ENCODE measurements at places on chromosomes 4 and X. TPM values are rescaled to one million over a fixed set of nuclear protein-coding genes. Genes with fewer than 3 reads are reported as not detected.

MORC4 gene
- 5.8 TPM for total RNA-seq

DNA sequence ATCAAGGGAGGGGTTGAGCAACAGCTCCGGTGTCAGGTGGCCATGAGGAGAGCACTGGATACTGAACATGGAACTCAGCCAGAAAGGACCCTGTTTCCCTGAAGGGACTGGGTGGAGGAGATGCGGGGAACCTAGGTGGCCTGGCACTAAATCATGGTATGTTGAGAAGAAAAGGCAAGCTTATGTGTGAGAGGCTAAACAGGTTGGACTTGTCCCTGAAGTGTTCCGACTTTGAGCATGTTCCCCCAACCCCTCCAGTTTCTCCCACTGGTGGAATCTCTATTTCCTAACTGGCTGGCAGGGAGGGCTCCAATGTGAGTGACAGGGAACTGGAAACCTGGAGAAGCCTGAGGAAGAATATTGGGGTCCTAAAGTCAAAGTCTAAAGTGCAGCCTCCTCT lies 69.5 kb downstream of the PLAC1 start:
- H3K36me3 ChIP-seq, result no peaks in the 10 kb centered on the region
- H3K4me1 ChIP-seq, result no peaks in the 10 kb centered on the region
- no peak for DNase-seq
- H3K27me3 ChIP-seq, result no peaks in the 10 kb centered on the region
- H3K27ac ChIP-seq, result no peak overlapping the region
- no peak overlapping the region for H3K4me3 ChIP-seq

USP46 gene
- 4.6 TPM for total RNA-seq

GRCh38 chr4:81528200-81528599 lies 56.5 kb upstream of the RASGEF1B start:
- no peaks in the 10 kb centered on the region for H3K36me3 ChIP-seq
- no peak overlapping the region for H3K4me3 ChIP-seq
- H3K4me1 ChIP-seq, result no peaks in the 10 kb centered on the region

HPSE gene
- total RNA-seq, result 1.0 TPM

TEC gene
- 4.7 TPM for total RNA-seq

DNA sequence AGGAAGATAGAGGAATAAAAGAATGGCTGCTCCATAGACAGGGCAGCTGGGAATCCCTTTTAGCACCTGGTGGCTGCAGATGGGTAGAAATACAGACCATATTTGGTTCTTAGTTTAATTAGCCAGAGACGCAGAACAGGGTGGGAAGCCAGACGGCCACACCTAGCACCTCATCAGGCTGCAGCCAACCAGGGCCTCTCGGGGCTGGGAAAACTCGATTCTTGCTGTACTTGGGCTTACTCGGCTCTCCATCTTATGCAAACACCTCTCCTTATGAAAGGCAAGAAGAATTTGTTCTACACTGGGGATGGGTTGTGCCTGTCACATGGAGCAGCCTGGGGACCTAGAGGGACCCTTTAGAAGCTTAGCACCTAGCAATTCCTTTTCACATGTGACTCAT lies 19.7 kb downstream of the IRAK1 start:
- no peaks in the 10 kb centered on the region for H3K36me3 ChIP-seq
- no peak for DNase-seq
- H3K27me3 ChIP-seq, result no peaks in the 10 kb centered on the region
- no peak overlapping the region for H3K27ac ChIP-seq

GAK gene
- 43.7 TPM for total RNA-seq

GRCh38 chrX:45348296-45348695 lies 147.6 kb upstream of the DIPK2B start:
- no peaks in the 10 kb centered on the region for H3K36me3 ChIP-seq
- H3K27me3 ChIP-seq, result no peaks in the 10 kb centered on the region
- H3K4me1 ChIP-seq, result no peaks in the 10 kb centered on the region
- DNase-seq, result no peak
- no peak overlapping the region for H3K4me3 ChIP-seq
- H3K27ac ChIP-seq, result no peak overlapping the region

DNA sequence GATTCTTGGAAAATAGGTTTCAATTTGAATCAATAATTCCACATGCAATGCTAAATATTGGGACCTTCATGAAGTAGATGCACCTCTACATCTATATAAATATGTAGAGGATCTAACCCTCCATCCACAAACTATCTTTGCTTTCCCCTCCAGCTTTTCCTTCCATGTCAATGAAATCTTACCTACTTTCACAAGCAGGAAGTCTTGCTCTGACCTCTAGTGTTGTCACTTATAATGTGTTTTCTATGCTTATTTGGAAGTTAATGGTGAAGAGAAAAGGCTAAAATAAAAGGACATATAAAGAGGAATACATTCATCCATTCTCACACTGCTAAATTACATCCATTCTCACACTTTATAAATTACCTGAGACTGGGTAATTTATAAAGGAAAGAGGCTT lies 472.7 kb upstream of the DIAPH2 start:
- DNase-seq, result no peak
- no peaks in the 10 kb centered on the region for H3K27me3 ChIP-seq
- H3K4me3 ChIP-seq, result no peak overlapping the region

DNA sequence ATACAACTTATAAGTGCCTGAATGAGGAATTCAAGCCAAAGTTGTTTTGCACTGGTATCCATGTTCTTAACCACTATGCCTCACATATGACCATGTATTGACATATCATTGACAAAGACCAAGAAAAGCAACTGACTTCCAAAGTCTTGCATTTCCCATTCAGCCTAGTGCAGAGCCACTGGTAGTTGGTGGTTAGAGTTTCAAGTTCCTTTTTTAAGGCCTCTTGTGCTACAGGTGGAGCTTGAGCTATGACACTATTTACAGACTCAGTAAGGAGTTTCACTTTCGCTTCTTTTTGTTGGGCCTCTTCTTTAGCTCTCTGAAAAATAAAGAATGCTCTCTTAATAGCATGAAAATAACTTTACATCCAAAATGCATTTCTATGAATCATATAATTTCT lies 763.0 kb downstream of the DMD start:
- no peak overlapping the region for H3K27ac ChIP-seq
- H3K36me3 ChIP-seq, result no peaks in the 10 kb centered on the region
- H3K4me1 ChIP-seq, result no peaks in the 10 kb centered on the region
- no peak overlapping the region for H3K4me3 ChIP-seq
- no peak for DNase-seq

GRCh38 chrX:40644821-40645358 lies 2.5 kb downstream of the CXorf38 start:
- peaks cover 43% of the 10 kb centered on the region for H3K4me1 ChIP-seq
- peak; percentile 36 for DNase-seq
- H3K36me3 ChIP-seq, result no peaks in the 10 kb centered on the region
- no peaks in the 10 kb centered on the region for H3K27me3 ChIP-seq

GRCh38 chr4:61335241-61335763 lies 135.2 kb downstream of the ADGRL3 start:
- H3K27me3 ChIP-seq, result no peaks in the 10 kb centered on the region
- H3K4me1 ChIP-seq, result no peaks in the 10 kb centered on the region
- H3K36me3 ChIP-seq, result no peaks in the 10 kb centered on the region

GRCh38 chr4:6986072-6986780 lies 56.9 kb upstream of the TADA2B start:
- no peaks in the 10 kb centered on the region for H3K36me3 ChIP-seq
- no peaks in the 10 kb centered on the region for H3K27me3 ChIP-seq
- peaks cover 4% of the 10 kb centered on the region for H3K4me1 ChIP-seq
- H3K4me3 ChIP-seq, result peak overlapping the region; percentile 68

- no peaks in the 10 kb centered on the region for H3K36me3 ChIP-seq
- DNase-seq, result no peak
- peak within 1 kb of the TSS; percentile 91 for H3K4me3 ChIP-seq
These were observed at the start of gene TBC1D1 for GRCh38 chr4:37890801-37891259. Gene TBC1D1 (plus strand): TSS chr4:37891084. CDS start chr4:37902096, 11,012 bp downstream.

DNA sequence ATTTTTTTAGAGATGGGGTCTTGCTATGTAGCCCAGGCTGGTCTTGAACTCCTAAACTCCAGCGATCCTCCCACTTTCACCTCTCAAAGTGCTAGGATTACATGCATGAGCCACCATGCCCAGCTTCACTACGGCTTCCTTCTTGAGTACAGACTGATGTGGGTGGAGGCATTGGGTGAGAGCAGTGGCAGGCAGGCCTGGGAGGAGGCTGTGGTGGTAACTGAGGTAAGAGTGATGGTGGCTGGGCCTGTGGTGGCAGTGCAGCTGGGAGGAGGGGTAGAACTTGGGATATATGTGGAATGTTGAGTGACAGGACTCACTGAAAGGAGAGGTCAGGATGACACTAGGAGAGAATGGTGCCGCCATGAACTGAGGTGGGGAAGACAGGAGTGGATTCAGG lies 80.9 kb downstream of the MED28 start:
- no peak overlapping the region for H3K27ac ChIP-seq
- H3K27me3 ChIP-seq, result no peaks in the 10 kb centered on the region
- H3K4me3 ChIP-seq, result no peak overlapping the region
- no peaks in the 10 kb centered on the region for H3K4me1 ChIP-seq

- H3K4me1 ChIP-seq, result no peaks in the 10 kb centered on the region
- DNase-seq, result no peak
- H3K27ac ChIP-seq, result no peak overlapping the region
- H3K4me3 ChIP-seq, result no peak overlapping the region
- H3K36me3 ChIP-seq, result no peaks in the 10 kb centered on the region
These were observed 18.4 kb upstream of the SMIM10L2A start for GRCh38 chrX:135403374-135403773.

MAGEB1 gene
- not detected for total RNA-seq

DNA sequence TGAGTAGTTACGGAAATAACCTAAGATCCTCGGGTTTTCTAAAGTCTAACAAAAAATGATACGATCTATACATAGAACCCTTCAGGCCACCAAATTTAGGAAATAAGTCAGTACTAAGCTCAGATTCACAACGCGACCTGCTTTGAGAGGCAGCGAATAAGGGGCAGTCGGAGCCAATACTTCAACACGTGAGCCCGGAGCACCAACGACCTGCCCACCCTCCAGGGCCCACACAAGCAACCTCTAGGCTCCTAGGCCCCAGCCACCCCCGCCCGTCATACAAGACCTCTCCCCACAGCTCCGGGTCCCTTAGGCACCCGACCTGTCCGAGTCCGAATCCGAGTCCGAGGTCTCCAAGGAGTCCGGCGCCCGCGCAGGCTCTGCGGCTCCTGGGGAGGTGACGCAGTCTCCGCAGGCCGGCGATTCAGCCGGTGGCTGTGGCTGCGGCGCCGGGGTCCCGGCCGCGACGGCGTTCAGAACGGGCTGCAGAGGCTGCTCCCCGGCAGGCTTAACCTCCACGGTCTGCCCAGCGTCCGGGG lies 580 bp downstream of the NAF1 start:
- DNase-seq, result peak; percentile 61
- H3K27ac ChIP-seq, result peak overlapping the region; percentile 90
- no peaks in the 10 kb centered on the region for H3K4me1 ChIP-seq
- H3K27me3 ChIP-seq, result no peaks in the 10 kb centered on the region
- H3K4me3 ChIP-seq, result peak overlapping the region; percentile 96

- no peaks in the 10 kb centered on the region for H3K27me3 ChIP-seq
- DNase-seq, result no peak
- H3K4me1 ChIP-seq, result no peaks in the 10 kb centered on the region
- H3K27ac ChIP-seq, result no peak overlapping the region
These were observed 147.0 kb downstream of the AFAP1 start for GRCh38 chr4:7792616-7793015.

DNA sequence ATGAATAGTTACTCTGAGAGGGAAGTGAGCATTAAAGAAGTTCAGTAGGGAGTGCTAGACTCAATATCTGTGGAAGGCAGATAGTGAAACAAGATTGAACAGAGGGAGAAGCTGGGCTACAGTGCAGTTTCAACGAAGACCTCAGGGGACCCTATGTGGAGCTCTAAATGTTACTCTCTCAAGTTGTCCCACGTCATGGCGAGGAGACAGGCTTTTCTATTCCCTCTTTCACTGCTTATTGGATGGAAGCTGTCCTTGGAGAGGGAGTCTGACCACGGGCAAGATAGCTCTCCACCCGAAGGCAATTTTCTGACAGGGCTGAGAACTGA lies 42.3 kb upstream of the CCSER1 start:
- no peak for DNase-seq
- no peaks in the 10 kb centered on the region for H3K4me1 ChIP-seq
- no peak overlapping the region for H3K4me3 ChIP-seq
- H3K27me3 ChIP-seq, result no peaks in the 10 kb centered on the region
- no peaks in the 10 kb centered on the region for H3K36me3 ChIP-seq

DNA sequence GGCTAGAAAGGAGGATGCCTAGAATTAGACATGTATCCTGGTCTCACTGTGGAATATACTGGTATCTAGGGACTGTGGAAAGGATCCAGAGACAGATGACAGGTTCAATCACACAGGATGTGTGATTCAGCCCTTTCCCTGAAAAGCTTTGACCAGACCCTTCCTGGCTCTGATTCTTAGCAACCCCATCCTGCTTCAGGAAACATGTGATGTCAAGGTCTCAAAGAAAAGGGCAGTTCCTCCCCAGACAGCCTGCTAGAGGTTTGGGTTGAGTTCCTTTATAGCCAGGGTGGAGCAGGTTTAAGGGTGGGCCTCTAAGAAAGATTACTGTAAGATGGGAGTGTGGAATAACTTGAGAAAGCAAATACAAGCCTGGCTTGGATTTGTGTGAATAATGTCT lies 3.0 kb downstream of the BMP15 start:
- H3K27me3 ChIP-seq, result no peaks in the 10 kb centered on the region
- no peak overlapping the region for H3K27ac ChIP-seq
- DNase-seq, result no peak
- no peaks in the 10 kb centered on the region for H3K36me3 ChIP-seq

DNA sequence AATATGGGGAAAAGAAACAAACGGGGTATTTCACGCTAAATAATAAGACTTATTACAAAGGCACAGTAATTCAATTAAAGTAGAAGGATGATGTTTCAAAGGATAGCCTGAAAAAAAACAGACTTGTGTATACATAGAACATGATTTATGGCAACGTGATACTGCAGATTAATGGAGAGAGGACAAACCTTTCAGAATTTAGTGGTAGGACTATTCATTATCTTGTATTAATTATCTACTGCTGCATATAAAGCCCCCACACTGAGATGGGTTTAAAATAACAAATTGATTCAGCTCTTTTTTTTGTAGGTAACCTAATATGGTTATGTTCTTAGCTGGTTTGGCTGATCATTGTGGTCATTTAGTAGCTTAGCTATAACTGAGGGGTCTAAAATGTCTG lies 1269.0 kb downstream of the FSTL5 start:
- no peaks in the 10 kb centered on the region for H3K27me3 ChIP-seq
- H3K4me3 ChIP-seq, result no peak overlapping the region
- H3K4me1 ChIP-seq, result no peaks in the 10 kb centered on the region
- no peaks in the 10 kb centered on the region for H3K36me3 ChIP-seq

S100P gene
- 3.1 TPM for total RNA-seq

MANBA gene
- 24.2 TPM for total RNA-seq

ATP2B3 gene
- total RNA-seq, result not detected
